Left cardiac atrium (tissue), 4 donors: ENCODE measurements at places on chromosomes 1 and 21.

DNA sequence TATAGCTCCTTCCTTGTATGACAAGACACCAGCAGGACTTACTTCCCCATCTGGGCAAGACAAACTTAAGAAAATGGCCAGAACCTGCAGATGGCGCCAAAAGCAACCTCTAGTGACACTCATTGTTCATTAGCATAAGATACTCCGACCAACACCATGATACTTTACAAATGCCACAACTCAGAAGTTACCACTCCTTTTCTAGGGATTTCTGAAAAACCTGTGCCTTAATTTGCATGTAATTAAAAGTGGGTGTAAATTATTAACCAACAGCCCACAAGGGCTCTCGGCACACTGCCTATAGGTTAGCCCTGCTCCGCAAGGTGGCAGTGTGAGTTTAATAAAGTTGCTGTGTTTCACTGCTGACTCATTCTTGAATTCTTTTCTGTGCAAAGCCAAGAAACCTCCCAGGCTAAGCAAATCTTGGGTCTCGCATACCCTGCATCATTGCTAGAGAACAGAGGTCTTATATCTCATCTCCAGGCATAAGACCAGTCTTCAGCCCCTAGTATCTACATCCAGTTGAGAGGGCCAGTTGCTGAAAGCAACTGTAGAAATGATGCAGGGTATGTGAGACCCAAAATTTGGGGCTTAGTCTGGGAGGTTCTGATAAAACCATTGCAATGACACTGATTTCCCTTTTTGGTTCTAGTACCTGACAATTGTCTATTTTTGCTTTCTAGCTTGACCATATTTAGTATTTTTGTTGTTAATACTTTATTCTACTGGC is 86.4 kb downstream of the FAF1 start:
- peak; percentile 39 for DNase-seq

- DNase-seq, result peak; percentile 89
Observed at GRCh38 chr1:156122519-156123355, 8.2 kb downstream of the LMNA start.

DNA sequence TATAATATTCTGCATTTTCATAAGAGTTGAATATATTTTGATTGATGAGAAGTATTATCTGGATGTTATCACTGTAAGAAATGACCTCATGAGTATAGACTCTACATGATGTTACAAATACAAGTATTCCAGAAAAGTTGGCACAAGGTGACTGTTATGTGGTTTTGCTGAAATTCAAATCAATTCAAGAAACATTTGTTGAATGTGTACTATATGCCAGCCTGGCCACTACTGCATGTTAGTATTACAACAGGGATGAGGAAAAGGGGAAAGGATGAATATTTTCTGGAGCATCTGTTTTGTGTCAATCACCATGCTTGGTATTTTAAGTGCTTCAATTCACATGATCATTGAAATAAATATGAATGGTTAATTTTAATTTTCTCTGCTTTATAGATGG is 250.9 kb upstream of the PBX1 start:
- DNase-seq, result no peak

GRCh38 chr1:38848071-38848470 is 11.5 kb downstream of the RRAGC start:
- no peak for DNase-seq

DNA sequence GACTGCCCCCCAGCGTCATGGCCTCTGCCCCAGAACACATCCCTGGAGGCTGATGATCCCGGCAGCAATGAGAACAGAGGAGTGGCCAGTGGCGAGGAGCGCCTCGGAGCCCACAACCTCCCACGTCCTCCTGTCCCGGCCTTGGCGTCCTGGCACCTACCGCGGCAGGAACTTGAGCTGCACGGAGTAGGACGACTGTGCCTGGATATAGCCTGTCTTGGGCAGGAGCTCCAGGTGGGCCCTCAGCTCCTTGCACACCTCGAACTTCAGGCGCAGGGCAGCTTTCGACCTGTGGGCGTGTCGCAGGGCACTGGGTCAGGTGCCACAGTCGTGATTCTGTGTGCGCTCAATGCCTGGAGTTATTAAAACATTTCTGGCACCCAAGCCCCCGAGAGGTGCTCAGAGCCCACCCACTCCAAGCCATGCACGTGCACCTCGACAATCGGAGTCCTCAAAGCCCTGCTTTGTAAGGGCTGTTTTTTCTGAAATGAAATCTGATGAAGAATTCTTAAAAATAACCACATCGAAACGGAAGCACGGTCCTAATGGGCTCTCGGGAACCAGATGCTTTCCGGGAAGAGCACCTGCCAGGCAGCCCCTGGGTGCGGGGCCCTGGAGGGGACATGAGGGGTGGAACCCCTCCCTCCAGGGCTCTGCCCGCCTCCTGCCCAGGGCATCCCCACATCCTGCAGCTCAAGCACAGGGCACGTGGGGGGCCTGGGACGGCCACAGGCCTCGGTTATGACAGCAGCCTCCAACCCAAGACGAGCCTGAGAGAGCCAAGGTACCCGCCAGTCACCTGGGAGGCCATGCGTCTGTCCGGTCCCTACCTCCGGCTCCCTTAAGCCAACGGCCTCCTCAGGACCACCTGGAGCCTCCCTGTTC is 23.0 kb upstream of the TMEM52 start:
- DNase-seq, result peak; percentile 19

- no peak for DNase-seq
Observed at GRCh38 chr1:88141499-88142074, 542.5 kb upstream of the PKN2 start.

DNA sequence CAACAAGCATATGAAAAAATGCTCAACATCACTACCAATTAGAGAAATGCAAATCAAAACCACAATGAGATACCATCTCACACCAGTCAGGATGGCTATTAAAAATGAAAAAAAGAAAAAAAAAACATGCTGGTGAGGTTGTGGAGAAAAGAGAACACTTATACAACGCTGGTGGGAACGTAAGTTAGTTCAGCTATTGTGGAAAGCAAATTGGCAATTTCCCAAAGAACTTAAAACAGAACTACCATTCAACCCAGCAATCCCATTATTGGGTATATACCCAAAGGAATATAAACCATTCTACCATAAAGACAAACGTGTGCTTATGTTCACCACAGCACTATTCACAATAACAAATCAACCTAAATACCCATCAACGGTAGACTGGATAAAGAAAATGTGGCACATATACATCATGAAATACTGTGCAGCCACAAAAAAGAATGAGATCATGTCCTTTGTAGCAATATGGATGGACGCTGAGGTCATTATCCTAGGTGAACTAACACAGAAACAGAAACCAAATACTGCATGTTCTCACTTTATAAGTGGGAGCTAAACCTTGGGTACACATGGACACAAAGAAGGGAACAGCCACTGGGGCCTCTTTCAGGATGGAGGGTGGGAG is 49.5 kb downstream of the LYST start:
- no peak for DNase-seq

DNA sequence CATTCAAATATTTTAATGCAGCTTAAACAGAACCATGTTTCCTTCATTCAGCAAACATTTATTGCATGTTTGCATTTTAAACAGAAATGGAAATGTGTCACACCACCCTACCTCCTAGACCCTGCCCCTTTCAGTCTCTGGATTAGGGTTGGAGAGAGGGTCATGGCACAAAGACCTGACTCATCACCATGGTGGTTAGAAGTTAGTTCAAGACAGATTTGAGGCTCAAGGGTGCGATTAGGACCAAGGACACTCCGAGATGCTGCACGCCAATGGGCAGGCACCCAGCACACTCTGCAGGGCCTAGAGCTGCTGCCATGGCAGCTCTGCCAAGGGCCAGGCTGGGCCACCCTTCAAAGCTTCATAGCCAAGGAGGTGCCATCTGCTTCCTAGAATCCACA is 86.9 kb downstream of the NAV1 start:
- no peak for DNase-seq
